Hematopoietic multipotent progenitor cell treated with erythropoietin and hydrocortisone succinate and interleukin-3 and kit ligand, for 15 days (in vitro differentiated cells): ENCODE measurements at places on chromosomes 5 and 9.

- DNase-seq: no peak
These were observed 84.5 kb upstream of the PUM3 start for GRCh38 chr9:2928411-2928810.

GRCh38 chr9:106376689-106377088 is 486.3 kb upstream of the ZNF462 start:
- no peak for DNase-seq

GRCh38 chr9:85042981-85043647 is 373.6 kb downstream of the NTRK2 start:
- no peak for DNase-seq

GRCh38 chr5:99169309-99169708 is 240.5 kb upstream of the CHD1 start:
- DNase-seq: no peak

DNA sequence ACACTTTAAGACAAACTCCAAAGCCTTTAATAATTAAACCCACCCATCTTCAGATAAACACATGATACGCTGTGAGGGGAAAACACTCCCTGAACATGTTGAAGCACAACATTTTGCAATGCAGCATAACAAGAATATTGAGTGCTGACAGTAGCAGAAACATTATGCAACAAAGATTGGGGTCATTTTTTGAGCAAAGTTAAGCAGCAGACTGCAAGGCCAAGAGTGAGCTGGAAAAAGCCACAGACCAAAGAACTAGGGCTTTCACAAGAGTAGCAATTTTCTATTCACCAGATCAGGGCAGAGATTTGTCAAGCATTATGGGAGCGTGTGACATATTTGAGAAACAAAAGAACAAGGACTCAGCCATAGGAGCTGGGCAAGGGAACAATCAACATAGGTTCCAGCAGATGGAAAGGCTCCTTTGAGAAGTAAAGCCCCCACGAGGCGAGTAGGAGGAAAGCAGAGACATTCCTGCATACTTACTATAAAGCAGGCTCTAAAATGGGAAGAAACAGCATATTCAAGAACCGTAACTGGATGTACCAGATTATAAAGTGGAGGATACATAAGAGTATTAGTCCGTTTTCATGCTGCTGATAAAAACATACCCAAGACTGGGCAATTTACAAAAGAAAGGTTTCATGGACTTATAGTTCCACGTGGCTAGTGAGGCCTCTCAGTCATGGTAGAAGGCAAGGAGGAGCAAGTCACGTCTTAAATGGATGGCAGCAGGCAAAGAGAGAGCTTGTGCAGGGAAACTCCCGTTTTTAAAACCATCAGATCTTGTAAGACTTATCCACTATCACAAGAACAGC is 4.8 kb upstream of the TTC23L start:
- DNase-seq: no peak

DNA sequence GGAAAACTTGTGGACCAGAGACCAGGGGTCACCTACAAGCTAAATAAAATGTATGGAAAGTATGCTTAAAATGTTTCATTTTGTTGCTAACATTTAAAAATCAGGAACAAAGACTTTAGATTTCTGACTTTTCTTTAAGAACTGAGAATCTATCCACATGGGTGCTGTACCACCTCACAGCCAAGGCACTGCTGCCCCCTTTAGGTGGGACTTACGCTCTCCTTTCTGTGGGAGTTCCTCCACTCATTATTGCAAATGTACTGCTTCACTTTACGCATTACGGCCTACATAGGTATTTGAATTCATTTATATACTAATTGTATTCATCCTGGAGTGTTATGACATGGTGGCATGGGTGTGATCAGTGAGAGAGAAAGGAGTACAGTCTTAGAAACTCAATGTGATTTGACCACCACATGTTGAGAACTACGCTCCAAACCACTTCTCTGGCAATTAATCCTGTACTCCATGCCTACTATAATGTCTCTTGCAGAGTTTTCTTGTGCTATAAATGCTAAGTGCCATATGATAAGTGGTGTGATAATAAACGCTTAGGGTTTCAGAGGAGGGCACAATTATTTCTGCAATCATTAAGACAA is 24.7 kb upstream of the CETN3 start:
- peak; percentile 51 for DNase-seq

- DNase-seq: no peak
These were observed 186.9 kb downstream of the RGS3 start for GRCh38 chr9:113650207-113651131.

GRCh38 chr9:33416996-33417395 is 14.6 kb upstream of the AQP7 start:
- DNase-seq: no peak

GRCh38 chr5:72125271-72125940 is 18.1 kb downstream of the MAP1B start:
- DNase-seq: no peak

DNA sequence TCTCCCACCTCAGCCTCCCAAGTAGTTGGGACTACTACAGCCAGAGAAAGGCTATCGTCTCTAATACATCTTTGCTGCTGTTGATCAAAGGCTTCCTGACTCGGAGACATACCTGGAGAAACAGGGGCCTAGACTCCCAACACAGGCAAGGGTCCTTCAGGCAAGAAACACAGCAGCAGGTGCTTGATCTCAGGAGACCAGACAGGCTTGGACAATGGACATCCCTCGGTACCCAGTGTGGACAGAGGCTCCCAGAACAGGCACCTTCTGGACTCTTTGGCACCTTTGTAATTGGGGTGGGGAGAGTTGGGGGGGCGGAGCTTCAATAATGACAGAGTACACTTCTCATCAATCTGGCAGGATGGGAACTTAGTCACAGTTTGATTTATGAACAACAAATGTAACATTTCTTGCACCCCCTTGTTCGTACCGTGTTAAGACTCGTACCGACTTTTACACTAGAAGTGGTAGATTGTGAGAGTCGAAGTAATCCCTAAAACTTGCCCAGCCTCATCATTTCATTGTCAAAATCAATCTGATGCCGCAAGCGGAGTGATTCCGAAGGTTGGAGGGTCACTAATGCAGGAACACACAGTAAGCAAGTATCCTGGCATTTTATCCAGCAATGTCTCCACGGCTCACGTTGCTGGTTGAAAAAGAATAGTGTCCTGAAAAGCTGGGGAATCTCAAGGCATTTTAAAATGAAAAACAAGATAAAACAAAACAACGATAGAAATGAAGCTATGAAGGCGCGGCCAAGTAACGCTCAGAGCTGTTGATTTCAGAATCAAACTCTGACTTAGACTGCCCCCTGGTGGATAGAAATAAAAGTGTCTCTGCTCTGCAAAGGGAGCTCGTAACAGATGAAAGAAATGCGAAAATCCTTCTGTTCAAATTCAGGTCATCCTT is 46.4 kb upstream of the STK32A start:
- peak; percentile 58 for DNase-seq

- peak; percentile 52 for DNase-seq
These were observed 59.7 kb upstream of the TRPC7 start for GRCh38 chr5:136424835-136425584.

- no peak for DNase-seq
These were observed 147.9 kb downstream of the MACROH2A1 start for GRCh38 chr5:135251093-135251492.

- no peak for DNase-seq
These were observed 153.3 kb upstream of the IZUMO3 start for GRCh38 chr9:24698881-24699518.

DNA sequence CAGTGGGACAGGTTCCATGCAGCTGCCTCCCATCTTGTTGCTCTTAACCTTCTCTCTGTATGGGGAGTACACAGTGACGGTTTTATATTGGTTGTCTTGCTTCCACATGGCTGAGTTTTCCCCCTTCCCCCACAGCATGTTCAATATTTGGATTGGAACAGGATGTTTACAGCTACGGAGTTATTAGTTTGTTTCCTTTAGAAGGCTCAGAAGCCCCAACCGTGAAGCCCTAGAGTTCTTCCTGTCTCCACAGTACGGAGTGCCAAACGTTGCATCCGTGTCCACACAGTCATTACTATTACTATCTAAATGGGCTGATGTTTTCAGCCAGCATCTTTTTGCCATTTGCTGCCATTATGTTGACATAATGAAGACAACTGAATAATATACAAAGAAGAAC is 277.5 kb downstream of the MARCHF11 start:
- no peak for DNase-seq

GRCh38 chr9:107600060-107600573 is 110.5 kb upstream of the KLF4 start:
- no peak for DNase-seq

- DNase-seq: no peak
These were observed 7.5 kb downstream of the SLC36A1 start for GRCh38 chr5:151454889-151455288.

- no peak for DNase-seq
These were observed 168.2 kb upstream of the DMRTA1 start for GRCh38 chr9:22278426-22278825.

- DNase-seq: peak; percentile 55
These were observed 2.9 kb downstream of the FPGS start for GRCh38 chr9:127805620-127806019.

- no peak for DNase-seq
These were observed 28.8 kb downstream of the TRPM6 start for GRCh38 chr9:74858751-74859414.

DNA sequence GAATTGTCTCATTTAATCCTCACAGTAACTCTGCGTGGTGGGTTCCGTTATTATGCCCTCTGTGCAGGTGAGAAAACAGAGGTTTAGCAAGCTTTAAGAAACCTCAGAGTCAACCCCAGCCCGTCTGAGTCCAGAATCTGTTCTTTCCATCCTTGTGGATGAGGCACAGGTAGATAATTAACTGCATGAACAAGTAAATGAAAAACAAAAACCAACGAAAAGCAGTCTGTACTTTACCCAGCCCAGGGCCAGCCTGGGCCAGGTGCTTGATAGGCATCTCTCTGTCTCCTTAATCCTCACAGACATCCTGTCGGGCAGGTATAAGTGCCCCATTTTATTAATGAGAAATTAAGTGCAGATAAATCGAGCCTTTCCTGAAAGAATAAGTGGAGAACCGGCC is 25.3 kb upstream of the CXCL14 start:
- DNase-seq: no peak

GRCh38 chr5:17315710-17316221 is 98.3 kb downstream of the BASP1 start:
- DNase-seq: no peak

- DNase-seq: no peak
These were observed 37.7 kb upstream of the NEURL1B start for GRCh38 chr5:172603251-172603806.

DNA sequence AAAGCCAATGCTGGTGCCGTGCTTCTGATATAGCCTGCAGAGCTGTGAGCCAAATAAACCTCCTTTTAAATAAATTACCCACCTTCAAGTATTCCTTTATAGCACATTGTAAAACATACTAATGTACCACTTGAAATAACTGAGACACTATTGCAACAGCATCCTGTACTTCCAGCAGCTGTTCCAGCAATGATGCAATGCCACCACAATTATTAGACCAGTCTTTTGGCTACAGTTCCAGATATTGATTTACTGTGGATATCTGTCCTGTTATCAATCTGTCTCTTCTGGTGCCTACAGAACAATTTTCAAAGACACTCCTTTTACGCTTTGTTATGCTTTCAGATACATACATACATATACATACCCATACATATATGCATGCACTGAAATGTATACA is 567.9 kb downstream of the TAF11L14 start:
- no peak for DNase-seq

DNA sequence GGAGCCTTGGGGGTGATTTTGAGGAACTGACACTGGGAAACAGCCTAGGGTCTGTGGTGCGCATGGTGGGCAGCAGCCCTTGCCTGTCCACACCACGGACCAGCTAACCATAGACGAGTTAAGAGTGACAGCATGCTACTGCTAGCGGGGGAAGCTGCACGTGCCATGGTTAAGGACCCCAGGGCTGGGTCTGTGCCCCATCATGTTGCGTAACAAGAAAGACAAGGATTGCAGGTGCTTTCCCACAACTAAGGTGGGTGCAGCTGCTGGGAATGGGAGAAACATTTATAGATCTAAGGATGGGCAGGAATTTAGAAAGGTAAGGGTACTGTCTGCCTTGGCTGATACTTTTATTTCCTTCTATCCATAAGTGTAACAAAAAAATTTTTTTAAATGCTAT is 17.9 kb upstream of the KCNMB1 start:
- no peak for DNase-seq

DNA sequence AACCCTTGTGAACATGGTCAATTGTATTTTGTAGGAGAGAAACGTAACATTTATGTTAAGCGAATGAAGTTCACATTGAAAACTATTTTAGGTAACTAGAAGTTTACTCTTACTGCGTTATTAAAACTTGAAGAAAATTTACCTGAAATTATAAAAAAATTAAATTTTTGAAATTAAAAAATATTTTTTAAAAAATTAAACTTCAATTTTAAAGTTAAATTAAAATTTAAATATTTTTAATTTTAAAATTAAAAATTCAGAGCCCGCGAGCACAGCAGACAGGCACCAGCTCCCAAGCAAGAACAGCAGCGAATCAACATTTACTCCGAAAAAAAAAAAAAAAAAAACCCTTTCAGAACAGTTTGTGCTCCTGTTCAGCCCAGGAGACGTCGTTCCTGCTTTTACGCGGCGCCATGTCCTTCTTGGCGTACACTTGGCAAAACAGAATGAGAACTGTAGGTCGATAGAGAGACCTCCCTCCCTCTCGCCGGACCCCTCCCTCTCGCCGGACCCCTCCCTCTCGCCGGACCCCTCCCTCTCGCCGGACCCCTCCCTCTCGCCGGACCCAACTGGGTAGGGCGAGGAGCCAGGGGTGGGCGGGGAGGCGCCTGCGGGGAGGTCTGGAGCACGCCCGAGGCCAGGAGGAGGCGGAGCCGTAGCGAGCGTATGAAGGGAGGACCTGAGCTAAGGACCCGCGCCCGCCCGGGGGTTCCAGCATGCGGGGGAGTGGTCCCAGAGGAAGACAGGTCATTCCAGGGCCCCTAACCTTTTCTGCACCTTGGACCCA is 235.8 kb downstream of the ROR2 start:
- peak; percentile 7 for DNase-seq

DNA sequence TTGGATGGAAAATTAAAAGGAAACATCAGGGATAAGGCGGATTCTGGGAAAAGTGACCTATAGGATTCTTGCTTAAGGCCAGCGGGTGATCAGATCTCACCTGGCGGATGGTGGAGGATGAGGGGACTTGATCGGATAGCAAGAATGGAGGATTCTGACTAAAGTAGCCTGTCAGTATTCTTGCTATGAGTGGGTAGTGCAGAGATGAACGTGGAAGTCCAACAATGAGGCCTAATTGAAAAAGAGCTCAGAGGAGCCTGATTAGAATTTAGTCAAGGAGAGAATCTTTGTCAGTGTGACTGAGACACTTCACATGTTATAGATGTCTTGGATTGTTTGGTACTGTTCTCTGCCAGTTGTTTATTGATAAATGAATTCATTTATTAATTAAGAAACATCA is 24.9 kb downstream of the CAST start:
- DNase-seq: no peak

DNA sequence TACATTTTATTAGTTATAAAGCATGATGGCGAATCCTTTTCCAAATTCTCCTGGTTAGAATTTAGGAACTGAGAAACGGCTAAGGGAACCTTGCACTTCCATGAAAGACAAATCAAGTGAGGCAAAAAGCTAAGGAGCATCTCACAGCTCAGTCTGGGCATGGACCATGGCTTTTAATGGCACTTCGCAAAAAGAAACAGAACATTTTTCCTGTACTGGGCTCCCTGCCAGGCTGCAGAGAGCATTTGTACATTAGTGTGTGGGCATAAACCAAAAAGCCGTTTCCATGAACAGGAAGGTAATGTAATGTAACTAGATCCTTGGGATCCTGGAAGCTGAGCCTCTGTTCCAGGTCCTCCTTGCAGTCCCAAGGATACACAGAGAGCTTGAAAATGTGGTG is 354.2 kb downstream of the MRPS30 start:
- DNase-seq: no peak
